ENCODE measurements at places on chromosomes 4 and X.

- no peak for DNase-seq
Measured at GRCh38 chr4:139873111-139873860, 207.7 kb downstream of the MGST2 start.

DNA sequence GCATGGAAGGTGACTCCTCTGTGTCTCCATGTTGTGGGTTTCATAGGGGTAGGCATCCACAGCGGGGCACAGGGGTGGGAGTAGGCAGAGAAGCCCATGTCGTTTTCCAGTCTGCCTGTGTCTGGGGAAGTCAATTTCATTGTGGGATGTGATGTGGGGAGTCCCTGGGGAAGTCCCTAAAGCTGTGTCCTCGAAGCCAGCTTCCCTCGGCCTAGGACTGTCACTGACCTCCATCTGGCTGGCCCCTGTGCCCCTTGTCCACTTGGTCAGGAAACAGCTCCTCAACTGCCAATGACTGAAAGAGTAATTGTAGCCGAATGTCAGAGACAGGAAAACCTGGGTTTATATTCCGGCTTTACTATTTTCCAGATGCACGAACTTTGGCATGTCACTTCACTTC is 109.6 kb downstream of the DRD5 start:
- DNase-seq: no peak

- no peak for DNase-seq
Measured at GRCh38 chrX:79100791-79101484, 43.5 kb upstream of the GPR174 start.

GRCh38 chrX:148785256-148785655 is 284.8 kb downstream of the AFF2 start:
- DNase-seq: no peak

All from KBM-7 (cell line).